ENCODE measurements at places on chromosomes 5 and 9. TPM values are rescaled to one million over a fixed set of nuclear protein-coding genes. Genes with fewer than 3 reads are reported as not detected.

The REEP2 gene
- 1.9 TPM for total RNA-seq

The PCDHGB1 gene
- total RNA-seq, result 0.24 TPM

The AMBP gene
- total RNA-seq, result 0.24 TPM

The DPYSL3 gene
- total RNA-seq, result 4.0 TPM

The PCDHB3 gene
- 0.48 TPM for total RNA-seq

The RALGPS1 gene
- 1.2 TPM for total RNA-seq

The NUTM2G gene
- not detected for total RNA-seq

The FRMD3 gene
- total RNA-seq, result 0.43 TPM

The ESM1 gene
- total RNA-seq, result not detected

The HCN1 gene
- total RNA-seq, result not detected

The RAI14 gene
- 49.4 TPM for total RNA-seq

The FCN2 gene
- total RNA-seq, result not detected

The TPM2 gene
- total RNA-seq, result 61.0 TPM

The IFNA17 gene
- not detected for total RNA-seq

The ROR2 gene
- 0.24 TPM for total RNA-seq

The STK10 gene
- 11.9 TPM for total RNA-seq

The TRPM6 gene
- not detected for total RNA-seq

The LRRC19 gene
- not detected for total RNA-seq

The WDR31 gene
- total RNA-seq, result 1.2 TPM

The DMRTA1 gene
- 3.4 TPM for total RNA-seq

The PCDHAC1 gene
- 0.48 TPM for total RNA-seq

The TAF11L13 gene
- not detected for total RNA-seq

All from tracheal epithelial cell (primary cell).